ENCODE measurements at places on chromosomes 6 and 20.

GRCh38 chr20:496126-496696 is 33.9 kb upstream of the TBC1D20 start:
- no peak for DNase-seq

- no peak for DNase-seq
Observed at GRCh38 chr6:22442826-22443225, 126.5 kb upstream of the HDGFL1 start.

GRCh38 chr6:10397756-10398445 is 17.0 kb downstream of the TFAP2A start:
- DNase-seq: no peak

GRCh38 chr6:14092838-14093789 is 24.5 kb upstream of the CD83 start:
- DNase-seq: no peak

DNA sequence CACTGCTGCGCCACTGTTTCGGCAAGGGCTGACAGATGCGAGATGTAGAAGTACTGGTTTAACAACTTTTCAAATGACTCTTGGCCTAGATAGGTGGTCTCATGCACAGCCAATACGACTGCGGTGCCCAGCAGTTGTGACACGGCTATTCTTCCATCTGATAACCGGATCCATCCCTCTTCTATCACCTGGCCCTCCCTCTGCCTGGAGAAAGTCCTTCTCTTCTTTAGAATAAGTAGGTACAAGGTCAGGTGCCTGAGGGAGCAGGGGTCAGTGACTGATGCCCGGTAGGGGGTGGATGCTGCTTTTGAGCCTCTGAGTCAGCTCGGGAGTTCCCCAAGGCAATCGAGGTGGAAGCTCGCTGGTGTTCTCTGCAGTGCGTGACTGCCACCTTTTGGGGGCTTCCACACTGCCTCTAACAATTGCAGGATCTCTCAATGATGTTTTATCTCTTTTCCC is 166.8 kb upstream of the GRIK2 start:
- DNase-seq: no peak

- peak; percentile 69 for DNase-seq
Observed at GRCh38 chr6:166997768-166998255, 1.4 kb upstream of the CEP43 start.

GRCh38 chr20:62136283-62137091 is 6.7 kb downstream of the PSMA7 start:
- DNase-seq: peak; percentile 68

- no peak for DNase-seq
Observed at GRCh38 chr20:18615020-18615650, 27.3 kb downstream of the DTD1 start.

DNA sequence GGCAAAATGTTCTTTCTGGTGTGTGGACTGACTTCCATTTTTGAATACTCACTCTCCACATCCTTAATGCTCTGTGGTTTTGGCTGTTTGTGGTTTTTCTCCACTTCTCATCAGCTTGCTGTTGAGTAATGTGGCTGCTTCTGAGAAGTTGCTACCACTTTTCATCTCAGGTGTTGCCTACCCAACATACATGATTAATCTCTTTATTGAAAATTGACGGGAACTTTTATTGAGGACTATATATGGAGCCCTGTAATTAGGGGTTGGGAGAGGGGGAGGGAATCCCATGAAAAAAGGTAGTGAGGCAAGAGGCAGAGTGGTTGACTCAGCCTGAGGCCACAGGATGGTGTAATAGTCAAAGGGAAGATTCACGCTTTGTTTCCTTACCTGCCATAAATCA is 17.6 kb downstream of the IL22RA2 start:
- no peak for DNase-seq

- DNase-seq: no peak
Observed at GRCh38 chr20:45407783-45408645, at the start of gene DBNDD2. TSS of gene DBNDD2 (plus strand) at chr20:45408289. CDS start at chr20:45408468, 179 bp downstream.

- no peak for DNase-seq
Observed at GRCh38 chr20:62427172-62428001, at the start of gene RBBP8NL. TSS of gene RBBP8NL (minus strand) at chr20:62427539. CDS start at chr20:62419647, 7,892 bp downstream.

DNA sequence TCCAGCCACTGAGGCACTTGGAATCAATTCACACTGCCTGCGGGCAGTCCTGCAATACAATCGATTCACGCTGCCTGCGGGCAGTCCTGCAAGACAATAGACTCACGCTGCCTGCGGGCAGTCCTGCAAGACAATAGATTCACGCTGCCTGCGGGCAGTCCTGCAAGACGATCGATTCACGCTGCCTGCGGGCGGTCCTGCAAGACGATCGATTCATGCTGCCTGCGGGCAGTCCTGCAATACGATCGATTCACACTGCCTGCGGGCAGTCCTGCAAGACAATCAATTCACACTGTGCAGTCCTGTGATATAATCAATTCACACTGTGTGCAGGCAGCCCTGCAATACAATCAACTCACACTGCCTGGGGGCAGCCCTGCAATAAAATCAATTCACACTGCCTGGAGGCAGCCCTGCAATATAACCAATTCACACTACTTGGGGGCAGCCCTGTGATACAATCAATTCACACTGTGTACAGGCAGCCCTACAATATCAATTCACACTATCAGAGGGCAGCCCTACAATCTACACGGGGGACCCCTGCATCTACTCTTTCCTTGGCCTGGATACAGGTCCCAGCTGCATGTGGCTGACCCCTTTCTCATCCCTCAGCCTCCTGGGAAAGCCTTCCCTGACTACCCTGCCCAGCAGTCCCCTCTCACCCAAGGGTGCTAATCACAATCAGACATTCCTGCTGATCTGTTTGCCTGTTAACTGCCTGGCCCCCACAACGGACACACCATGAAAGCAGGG is 10.4 kb downstream of the TAF4 start:
- no peak for DNase-seq

GRCh38 chr6:26660000-26660361 is 435 bp upstream of the ZNF322 start:
- no peak for DNase-seq

- no peak for DNase-seq
Observed at GRCh38 chr6:108673602-108674001, 112.9 kb downstream of the FOXO3 start.

DNA sequence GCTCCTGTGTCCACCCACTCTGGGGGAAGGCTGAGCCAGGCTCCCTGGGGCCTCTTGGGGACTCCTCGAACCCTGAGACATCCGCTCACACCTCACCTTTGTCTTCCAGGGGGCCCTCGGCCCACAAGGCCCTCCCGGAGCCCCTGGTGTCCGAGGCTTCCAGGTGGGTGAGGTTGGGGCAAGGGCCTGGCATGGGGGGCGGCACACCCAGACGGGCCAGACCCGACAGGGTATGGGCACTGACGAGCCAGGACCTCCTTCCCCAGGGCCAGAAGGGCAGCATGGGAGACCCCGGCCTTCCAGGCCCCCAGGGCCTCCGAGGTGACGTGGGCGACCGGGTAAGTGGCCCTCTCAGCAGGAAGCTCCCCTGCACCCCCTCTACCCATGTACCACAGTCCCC is 13.4 kb downstream of the COL9A3 start:
- DNase-seq: no peak

- no peak for DNase-seq
Observed at GRCh38 chr20:61387204-61387953, 135.3 kb downstream of the CDH4 start.

- DNase-seq: no peak
Observed at GRCh38 chr6:102902471-102902870, 1509.0 kb downstream of the GRIK2 start.

DNA sequence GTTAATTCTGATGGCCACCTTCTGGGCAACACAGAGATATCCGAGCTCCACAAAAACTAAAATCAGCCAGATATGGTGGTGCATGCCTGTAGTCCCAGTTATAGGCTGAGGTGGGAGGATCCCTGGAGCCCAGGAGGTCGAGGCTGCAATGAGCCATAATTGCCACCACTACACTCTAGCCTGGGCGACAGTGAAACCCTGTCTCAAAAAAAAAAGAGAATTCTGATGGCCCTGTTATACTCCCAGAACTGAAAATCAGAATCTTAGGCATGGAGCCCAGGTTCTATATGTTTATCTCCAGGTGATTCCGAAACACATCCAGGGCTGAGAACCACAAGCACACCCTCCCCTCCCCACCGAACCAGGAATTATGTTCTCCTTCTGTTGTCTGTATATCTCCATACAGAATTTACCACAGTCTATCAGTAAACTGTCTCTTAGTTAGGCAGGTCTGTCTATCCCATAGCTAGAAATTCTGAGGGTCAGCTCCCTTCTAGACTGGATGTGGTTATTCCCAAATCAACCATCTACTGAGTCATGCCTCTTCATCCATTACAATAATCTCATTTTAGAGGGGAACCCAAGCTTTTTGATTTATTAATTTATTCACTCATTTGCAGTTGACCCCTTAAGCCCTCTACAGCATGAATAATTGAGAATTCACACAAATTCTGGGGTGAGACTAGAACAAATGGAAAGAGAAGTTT is 24.8 kb upstream of the CCND3 start:
- DNase-seq: no peak

DNA sequence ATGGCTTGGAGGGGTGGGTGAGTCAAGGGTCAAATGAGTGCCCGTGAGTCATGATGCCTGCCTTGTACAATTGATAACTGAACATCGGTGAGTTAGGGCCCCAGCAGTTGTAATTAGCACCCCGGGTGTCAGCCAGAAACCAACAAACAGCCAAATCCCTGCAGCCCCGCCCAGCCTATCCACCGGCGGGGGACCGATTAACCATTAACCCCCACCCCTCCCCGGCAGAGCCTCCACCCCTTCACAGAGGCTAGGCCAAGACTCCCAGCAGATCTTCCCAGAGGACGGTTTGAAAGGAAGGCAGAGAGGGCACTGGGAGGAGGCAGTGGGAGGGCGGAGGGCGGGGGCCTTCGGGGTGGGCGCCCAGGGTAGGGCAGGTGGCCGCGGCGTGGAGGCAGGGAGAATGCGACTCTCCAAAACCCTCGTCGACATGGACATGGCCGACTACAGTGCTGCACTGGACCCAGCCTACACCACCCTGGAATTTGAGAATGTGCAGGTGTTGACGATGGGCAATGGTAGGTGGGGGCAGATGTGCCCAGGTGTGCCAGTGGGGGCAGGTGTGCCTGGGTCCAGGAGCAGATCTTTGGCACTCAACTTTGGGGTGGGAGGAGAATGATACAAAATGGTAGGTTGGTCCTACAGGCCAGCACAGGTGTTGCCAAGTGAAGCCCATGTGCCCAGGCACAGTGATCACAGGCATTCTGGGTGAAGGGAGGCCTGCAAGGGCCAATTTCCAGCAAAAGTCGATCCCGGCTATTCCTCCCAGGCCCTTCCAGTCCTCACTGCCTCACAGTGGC is 45.7 kb downstream of the HNF4A start:
- DNase-seq: no peak

GRCh38 chr6:6614096-6614982 is 25.8 kb downstream of the LY86 start:
- DNase-seq: peak; percentile 48

- no peak for DNase-seq
Observed at GRCh38 chr6:144601221-144601620, 316.1 kb downstream of the UTRN start.

DNA sequence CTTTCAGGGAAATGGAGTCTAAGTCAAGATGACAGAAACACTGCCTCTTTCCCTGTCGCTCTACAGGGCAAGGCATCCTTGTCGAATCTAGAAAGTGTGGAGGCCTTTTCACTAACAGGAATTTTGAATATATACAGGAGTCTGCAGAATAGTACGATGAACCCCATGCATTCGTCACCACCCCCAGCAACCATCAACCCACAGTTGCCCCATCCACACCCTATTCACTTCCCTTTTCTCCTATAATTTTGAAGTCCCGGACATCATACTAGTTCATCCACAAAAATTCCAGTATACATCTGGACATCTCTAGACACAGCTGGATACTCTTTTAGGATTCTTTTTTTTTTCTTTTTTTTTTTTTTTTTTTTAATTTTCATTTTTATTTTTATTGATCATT is 80.7 kb upstream of the RIN2 start:
- DNase-seq: no peak

GRCh38 chr20:51134405-51134804 is 111.5 kb upstream of the KCNG1 start:
- DNase-seq: no peak

DNA sequence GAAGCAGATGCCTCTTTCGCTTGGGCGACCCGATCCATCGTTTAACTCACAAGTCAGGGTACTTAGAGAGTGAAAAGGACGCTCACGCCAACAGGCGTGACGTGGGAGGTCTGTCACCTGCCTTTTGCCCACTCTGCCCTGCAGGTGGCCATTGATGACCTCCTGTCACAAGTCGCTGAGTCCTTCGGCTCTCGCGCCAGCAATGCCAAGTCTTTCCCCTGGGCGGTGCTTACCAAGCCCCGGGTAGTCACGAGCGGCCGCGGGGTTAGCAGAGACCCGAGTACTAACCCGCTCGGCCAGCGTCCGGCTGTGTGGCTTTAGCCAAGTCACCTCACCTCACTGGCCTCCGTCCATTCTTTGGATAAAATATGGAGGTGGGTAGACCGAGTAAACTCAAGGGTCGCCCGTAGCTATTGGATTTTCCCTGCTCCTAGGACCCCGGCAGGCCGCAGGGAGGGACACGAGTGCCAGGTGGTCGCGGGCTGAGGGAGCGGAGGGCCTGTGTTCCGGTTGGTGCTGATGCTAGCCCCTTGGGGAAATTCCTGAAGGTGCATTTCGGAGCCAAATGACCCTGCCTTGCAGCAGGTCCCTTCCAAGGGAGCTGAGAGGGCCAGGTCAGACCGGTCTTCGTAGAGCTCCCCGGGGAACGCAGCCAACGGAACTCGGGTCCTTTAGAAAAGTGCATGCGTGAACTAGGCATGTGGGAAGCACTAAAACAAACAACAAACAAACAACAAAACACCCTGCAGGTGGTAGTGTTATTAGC is 668 bp downstream of the PKIB start:
- peak; percentile 20 for DNase-seq

GRCh38 chr20:34970846-34971560 is 15.3 kb downstream of the MYH7B start:
- DNase-seq: no peak

DNA sequence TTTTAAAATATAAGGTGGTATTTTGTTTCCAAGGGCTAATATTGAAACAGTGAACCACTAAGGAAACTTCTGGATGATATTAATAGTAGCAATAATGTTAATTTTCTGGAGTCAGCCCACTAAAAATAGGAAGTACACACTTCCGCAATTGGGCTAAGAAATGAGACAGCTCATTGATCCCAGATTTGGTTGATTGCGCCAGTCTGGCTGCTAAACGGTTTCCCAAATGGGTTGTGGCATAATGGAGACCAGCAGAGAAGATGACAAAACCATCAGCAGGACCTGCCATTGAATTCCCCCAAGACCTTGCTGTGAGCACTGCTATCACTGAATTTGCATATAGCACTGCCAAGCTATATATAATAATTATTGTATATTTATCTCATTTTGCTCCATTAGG is 71.2 kb upstream of the SGK1 start:
- DNase-seq: no peak

GRCh38 chr20:50551288-50551687 is 41.1 kb downstream of the PTPN1 start:
- DNase-seq: no peak

- DNase-seq: no peak
Observed at GRCh38 chr6:132458887-132459604, 53.9 kb downstream of the STX7 start.

GRCh38 chr20:38284893-38285444 is 19.0 kb upstream of the BPI start:
- no peak for DNase-seq

GRCh38 chr6:136761227-136761922 is 30.9 kb downstream of the MAP3K5 start:
- no peak for DNase-seq
